ENCODE measurements at places on chromosomes 4 and X.

DNA sequence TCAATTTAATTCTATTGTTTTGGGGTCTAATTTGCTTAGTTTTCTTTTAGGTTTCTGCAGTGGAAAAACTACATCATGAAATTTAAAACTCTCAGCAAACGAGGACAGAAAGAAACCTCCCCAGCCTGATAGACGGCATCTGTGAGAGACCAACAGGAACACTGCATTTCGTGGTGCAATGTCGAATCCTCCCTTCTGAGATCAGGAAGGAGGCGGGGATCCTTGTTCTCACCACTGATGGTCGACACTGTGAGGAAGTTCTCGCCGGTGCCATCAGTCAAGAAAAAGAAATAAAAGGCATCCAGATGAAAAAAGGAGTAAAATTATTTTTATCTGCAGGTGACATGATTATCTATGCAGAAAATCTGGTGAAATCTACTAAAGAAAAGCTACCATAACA is 16.5 kb downstream of the GAK start:
- DNase-seq: no peak

DNA sequence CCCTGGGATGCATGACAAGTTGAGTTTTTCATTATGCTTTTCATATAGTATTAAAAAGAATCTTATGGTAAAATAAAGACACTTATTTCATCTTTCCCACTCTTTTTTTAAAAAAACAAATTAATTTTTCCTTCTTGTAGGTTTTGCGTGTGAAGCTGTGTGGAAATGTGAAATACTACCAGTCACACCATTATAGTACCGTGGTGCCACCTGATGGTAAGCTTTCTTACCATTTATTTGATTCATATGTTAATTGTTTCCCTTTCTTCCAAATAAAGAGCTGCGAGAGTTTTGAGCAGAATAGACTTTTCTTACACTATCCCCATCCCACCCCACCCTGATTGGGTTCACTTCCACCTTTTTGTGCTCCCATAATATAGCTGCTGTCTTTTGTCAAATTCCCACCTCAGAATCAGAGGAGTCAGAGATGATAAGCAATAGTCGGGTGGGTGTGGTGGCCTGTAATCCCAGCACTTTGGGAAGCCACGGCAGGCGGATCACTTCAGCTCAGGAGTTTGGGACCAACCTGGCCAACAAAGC is 44.3 kb downstream of the CASP6 start:
- DNase-seq: no peak

DNA sequence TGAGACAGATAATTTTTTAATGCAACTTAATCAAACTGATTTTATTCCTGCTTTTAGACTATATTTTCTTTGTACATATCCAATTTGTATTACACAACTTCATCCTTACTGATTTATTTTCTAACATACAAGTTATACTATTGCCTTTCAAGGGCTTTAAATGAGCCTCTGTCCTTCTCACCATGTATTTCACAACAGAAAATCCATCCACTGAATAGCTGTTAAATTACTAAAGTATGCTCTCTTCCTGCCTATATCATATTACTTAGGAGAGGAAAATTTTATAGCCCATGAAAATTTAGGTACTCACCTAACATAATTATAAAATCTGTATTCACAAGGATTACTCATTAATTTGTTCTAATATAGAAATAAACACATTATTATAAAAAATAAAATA is 528.6 kb downstream of the ANKRD50 start:
- no peak for DNase-seq

GRCh38 chrX:120794525-120794975 is 81.1 kb downstream of the CT47B1 start:
- no peak for DNase-seq

DNA sequence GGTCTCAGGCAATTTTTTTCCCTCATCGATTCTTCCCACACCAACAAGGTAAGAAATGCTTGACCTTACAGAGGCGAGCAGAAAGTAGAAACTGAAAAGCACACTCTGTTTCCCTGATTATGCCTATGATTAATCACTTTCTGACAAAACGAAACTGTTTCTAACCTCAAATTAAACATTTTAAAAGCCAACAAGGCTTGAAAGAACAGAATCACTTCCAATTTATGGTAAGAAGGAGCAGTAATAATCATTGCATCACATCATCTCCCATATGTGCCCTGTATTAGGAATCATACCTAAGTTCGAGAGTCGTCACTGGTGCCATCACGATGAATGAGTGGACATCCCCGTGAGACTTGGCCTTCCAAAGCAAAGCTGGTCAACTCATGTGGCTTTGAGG is 12.5 kb upstream of the CXCL13 start:
- no peak for DNase-seq

Measured in activated CD8-positive, alpha-beta memory T cell treated with anti-CD3 and anti-CD28 coated beads for 1 hour (primary cell).